GM12864 (cell line): ENCODE measurements at places on chromosomes 2 and 18.

DNA sequence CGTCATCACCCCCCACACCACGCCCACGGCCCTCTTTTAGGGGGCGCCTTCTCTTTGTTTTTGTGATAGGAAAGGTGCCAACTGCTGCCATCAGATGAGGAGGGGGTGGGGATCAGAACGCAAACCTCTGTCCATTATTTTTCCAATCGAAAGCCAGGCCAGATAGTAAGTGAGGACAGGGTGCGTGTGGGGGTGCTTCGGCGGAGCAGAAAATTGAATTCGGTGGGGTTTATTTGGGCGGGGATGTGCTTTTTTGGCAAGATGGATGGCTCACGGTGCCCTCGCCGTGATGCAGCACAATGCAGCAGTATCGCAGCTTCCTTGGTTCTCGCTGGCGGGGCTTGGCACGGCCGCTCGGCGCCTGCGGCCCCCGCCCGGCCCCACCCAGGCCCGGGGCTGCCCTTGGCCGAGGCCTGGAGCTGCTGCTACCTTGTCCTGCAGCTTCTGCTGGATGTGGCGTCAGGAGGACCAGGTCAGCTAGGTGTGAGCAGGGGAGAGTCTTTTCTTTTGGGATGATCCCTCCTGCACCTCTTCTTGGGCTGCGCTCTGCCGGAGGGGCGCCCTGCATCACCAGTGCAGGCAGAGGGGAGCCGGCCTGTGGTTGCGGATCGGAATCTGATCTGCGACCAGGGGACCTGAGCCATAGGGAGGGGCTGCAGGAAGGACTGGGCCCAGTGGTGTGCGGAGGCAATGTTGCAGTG, 1.3 kb downstream of the SPTBN1 start:
- DNase-seq, result no peak

DNA sequence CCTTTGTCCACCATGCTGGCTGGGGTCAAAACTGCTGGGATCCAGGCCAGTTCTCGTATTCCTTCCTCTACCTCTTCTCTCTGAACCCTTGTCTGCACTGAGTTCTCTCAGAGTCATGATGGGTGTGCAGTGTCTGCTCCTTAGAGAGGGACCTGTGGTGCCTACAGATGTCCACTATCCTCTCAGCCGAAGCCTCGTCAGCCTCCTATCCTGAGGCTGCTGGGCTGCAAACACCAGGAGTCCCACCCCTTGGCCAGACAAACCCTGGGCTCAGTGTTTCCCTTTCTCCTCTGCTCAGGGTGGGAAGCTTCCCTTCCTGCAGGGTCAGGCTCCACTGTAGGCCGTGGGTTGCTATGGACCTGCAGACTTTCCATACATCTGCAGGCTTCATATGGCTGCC, 2.3 kb downstream of the INPP5D start:
- DNase-seq, result no peak

DNA sequence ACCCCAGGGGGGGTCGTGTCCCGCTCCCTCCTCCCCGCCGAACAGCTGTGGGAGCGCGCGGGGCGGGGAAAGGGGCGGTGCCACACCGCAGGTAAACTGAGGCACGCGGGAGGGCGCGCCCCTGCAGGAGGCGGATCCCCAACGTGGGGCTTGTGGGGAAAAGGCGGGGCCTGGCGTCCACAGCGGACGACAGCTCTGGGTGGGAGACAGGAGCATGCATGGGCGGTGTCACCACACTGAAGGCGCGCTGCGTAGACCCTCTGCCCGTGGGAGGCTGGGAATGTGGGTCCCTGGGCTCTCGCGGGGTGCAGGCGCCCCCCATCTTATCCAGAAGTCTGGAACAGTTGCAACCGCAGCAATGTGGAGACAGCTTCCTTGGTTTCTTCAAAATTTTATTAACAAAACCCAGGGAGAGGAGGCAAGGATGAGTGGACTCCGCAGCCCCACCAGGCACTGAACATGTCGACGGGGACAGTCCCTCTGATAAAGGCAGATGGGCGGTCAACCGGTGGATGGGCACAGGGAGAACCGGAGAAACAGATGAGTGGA, 723 bp upstream of the MBD1 start:
- no peak for DNase-seq

DNA sequence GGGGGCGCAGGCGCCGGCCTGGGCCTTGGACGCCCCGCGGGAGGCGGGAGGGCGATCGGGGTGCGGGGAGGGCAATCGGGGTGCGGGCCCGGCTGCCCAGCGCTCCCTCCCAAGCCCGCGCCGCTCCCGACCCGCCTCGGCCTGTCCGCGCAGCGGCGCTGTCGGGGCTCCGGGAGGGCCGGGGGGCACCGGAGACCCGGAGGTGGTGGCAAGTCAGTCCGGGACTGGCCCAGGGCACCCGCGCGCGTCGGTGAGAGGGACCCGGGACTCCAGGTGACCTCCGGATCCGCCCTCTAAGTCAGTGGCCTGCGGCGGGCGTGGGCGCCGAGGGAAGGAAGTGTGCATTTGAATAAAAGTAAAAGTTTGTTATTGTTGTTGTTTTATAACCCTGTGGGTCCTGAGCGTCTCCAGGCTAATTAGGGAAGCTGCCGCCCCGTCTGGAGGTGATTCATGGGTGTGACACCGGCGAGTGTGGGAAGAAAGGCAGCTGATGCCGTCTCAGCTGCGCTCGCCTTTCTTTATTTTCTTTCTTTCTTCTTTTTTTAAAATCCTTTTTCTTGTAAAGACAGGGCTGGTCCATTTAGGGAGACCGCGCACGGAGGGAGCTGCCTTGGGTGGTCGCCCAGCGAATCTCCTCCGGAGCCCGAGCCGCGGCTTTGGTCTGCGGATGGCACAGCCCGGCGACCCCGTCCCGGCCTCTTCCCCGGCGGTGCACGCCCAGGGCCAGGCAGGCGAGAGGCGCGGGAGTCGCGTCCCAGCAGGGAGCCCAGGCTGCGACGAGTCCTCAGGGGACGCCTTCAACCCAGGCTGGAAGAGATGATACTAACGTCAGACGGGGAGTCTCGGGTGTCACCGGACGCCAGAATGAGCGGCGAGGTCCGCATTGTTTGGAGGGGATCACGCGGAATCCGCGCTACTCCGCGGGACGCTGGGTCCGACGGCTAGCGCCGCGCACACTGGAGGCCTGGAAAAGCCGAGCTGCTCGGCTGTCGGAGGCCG, 627 bp upstream of the CRACDL start:
- DNase-seq, result no peak

DNA sequence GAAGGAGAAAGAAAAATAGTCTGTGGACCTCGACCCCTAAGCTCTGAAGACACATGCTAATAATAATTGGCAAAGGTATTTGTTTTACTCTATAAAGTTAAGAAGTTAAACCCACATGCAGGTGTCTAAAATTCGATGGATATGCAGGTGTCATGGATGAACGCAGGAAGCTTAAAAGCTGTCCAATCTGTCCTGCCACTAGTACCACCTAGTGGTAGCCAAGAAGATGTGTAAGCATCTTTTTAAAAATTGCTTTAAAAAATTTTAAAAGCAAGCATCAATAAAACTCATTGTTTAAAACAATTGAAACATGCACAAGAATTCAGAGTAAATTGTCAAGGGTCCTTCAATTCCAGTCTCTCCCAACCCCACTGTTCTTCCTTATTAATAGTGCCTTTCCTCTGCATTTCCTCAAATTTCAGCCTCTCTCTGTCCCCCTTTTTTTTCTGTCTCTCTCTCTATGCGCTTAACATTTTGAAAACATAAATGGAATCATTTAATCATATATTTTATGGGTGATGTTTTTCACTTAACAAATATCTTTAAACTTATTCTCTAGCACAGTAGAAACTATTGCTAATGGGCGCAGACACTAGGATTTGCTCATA, 30.6 kb upstream of the PPP3R1 start:
- peak; percentile 36 for DNase-seq
